ENCODE measurements at places on chromosomes 16 and 17.
A peak's percentile ranks its signal among the peaks of the same experiment; 100 is the strongest.

DNA sequence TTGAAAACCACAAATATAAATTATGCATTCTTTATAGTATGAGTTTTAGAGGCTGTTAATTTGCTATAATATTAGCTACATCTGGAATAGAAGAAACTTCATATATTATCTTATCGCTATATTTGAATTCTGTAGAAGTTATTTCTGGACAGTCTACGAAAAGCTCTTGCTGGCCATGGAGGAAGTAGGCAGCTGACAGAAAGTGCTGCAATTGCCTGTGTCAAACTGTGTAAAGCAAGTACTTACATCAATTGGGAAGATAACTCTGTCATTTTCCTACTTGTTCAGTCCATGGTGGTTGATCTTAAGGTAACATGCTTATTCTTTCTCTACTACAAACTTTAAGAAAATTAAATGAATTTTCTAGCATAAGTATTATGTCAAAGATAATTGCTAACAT is 96.8 kb downstream of the OMG start:
- no peak for DNase-seq

DNA sequence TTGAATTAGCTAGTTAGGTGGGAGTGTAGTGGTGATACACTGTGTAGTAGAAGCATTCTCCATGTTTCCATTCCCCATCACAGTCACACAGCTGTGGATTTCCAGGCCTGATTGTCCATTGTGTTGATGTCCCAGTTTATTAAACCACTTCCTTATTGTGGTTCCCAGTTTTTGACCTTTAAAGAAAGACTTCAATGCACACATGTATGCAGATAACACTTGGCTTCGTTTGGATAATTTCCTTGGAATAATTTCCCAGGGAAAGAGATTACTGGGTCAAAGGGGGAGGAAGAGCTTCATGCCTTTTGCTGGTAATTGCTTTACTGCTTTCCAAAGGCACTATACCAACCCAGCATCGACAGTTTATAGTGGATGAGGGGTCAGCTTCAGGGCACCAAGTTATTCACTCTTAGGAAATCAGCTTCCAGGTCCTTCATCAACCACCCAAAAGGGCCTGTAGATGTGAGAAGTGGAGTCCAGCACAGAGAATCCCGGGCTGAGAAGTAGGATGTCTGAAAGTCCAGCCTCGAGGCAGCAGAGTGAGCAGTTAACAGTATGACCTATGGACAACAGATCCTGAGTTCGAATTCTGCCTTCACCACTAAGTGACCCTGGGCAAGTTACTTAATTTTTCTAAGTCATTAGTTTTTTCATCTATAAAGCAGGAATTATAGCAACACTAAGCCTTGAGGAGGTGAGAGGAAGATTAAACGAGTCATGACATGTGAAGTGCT is 31.3 kb upstream of the TNS4 start:
- DNase-seq, result no peak

- no peak for DNase-seq
Measured at GRCh38 chr16:24988129-24988518, 27.0 kb downstream of the ARHGAP17 start.

- DNase-seq, result no peak
Measured at GRCh38 chr16:66289986-66290385, 76.5 kb upstream of the CDH5 start.

GRCh38 chr16:56765949-56766348 is 36.0 kb downstream of the NUP93 start:
- no peak for DNase-seq

GRCh38 chr17:40103688-40104087 is 3.3 kb upstream of the NR1D1 start:
- no peak for DNase-seq

DNA sequence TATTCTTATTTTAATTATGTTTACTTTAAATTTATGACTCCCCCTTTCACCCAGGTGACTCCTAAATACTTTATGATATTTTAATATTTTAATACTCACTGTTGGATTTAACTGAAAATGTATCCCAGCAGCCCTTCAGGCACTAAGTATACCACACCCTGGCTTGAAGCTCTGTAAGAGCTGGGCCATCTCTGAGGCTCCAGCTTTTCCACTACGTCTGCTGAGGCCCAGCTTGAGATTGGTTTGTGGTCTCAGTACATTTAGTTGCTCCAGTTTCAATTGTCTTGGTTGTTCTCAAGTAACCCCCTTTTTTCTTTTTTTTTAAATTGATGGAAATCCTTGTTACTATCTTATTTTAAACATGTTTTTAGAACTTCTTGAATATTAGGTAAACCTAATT is 27.0 kb upstream of the CAPNS2 start:
- DNase-seq, result no peak

GRCh38 chr17:8056232-8056975 is 17.5 kb downstream of the ALOX15B start:
- no peak for DNase-seq

DNA sequence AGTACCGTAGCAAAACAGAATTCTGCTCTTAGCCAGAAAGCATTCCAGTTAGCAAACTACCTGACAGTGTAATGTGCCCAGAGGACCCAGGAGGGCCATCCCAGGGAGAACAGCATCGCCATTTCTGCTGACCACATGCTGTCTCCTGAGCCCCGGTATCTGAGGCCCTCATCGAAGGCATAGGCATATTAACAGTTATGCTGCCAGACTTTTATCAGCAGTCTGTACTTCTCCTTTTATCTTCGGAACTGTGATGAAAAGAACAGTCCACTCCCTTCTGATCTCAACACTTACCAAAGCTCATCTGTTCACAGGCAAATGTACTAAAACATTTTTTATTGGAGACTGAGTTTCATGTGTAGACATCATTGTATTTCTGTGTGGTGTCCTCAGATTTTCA is 236.4 kb downstream of the PRKCA start:
- no peak for DNase-seq

GRCh38 chr17:74786431-74787055 is 10.4 kb upstream of the NAT9 start:
- DNase-seq, result no peak

DNA sequence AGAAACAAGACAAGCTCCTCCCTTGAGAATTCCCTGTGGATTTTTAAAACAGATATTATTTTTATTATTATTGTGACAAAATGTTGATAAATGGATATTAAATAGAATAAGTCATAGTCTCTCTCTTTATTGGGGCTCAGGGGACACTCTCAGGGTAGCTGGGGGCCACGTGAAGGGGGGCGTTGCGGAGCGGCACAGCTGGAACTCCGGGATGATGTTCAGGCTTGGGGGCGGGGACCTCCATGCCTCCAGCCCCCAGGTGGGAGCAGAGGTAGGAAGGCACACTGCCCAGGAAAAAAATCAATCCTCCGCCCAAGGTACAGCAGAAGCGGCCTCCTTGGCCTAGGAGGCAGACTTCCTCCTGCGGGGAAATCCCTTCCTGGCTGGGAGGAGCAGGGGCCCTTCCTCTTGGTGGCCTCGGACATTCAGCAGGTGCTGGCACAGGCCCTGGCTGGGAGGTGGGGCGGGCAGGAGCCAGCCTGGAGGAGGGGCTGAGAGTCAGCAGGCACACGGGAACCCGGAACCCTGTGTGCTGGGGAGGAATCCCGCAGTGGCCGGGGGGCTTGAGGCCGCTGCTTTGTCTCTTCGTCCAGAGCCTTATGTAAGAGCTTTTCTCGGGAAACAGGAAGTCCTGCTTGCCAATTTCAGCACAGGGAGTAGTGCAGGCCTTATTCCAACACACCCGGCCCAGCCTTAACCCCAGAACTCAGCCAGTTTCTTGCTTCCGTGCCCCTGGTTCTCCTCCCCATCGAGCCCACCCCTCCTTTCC is 591 bp upstream of the TNFSF13 start:
- DNase-seq, result peak; percentile 58
